ENCODE measurements at places on chromosomes 2 and 18.

GRCh38 chr2:54380670-54381069 lies 75.5 kb upstream of the SPTBN1 start:
- no peak for DNase-seq

DNA sequence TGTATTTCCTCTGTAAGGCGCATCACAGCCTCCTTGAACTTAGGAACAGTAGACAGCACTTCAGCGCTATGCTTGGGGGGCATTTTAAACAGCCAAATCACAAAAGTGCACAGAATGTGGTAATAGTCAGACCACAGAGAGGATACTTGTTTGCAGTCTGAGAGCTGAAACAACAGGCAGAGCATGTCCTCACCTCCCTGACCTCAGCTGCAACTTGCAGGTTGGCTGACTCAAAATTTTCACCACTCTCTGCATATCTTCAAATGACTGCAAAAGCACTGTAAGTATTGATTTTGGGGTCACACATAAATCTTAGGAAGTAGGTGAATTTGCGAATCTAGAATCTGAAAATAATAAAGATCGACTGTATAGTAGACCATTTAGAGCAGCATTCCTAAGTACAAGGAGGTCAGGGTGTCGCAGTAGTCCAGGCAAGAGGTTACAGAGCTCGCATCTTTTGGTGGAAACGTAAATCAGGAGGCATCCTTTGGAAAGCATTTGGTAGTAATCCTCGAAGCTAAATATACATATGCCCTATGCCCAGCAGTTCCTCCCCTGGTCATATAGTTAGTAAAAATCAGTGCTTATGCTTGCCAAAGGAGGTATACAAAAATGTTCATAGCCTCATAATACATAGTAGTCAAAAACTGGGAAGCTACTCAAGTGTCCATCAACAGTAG lies 108.2 kb upstream of the MYCN start:
- DNase-seq: no peak

GRCh38 chr2:138615257-138615656 lies 113.7 kb downstream of the SPOPL start:
- DNase-seq: peak; percentile 92

GRCh38 chr18:830315-830901 lies 18.4 kb upstream of the YES1 start:
- peak; percentile 72 for DNase-seq

- DNase-seq: peak; percentile 38
Observed at GRCh38 chr2:151999053-151999452, 99.8 kb downstream of the CACNB4 start.

- DNase-seq: no peak
Observed at GRCh38 chr18:64083916-64084315, 65.0 kb downstream of the LINC00305 start.

- no peak for DNase-seq
Observed at GRCh38 chr18:9435041-9435440, 40.3 kb upstream of the RALBP1 start.

GRCh38 chr2:127117603-127118002 lies 10.6 kb upstream of the BIN1 start:
- no peak for DNase-seq

DNA sequence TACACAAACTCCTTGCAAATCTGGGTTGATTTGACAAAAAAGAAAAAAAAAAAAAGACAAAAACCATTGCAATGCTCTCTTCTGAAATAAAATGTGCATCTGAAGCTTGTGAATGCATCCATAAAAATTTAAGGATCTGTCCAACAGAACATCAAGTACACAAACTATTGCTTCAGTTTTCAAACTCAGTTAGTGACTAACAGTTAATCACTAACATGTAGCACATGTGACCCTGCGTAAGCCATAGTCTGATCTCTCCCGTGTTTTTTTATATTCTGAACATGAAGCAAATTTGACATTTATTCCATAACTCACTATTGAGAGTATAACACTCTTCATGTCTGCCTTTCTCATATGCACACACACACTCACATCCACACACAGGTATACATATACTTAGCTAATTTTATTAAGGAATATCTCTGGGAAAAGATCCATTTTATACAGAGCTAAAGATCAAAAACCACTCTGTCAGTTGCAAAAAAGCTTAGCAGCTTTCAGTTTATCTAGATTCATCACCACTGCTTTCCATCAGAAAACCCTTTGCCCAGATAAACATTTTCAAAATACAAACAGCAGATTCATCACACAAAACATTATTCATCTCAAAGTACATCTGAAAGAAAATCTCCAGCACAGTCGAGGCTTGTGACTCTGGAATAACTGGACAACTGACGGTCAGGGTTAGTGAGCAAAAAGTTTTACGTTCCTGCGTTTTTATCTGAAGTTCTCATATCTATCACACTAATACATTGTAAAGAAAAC lies 1000.4 kb upstream of the ACVR2A start:
- DNase-seq: peak; percentile 90

DNA sequence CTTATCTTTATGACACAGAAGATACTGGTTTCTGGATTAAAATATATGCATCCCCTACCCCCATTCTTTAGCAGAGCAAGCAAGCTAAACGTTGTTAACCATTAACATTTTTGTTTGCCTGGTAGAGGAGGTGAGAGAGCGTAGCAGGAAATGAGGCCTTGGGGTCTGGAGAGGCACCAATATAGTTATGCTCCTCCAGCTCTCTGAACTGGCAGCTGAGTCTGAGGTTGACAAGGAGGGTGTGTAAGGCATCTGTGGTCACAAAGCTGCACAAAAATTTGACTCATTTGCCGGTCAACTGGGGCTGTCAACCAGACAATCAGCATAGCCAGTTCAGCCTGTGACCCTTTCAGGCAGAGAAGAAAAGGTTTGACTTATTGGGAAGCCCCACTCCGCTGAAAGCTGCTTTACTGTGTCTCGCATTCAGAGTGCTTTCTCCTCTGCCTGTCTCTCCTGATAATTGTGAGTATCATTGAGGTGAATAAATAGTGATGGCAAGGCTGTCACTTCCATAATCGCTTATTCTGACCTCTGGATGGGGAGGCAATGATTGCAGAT lies 647.5 kb upstream of the SETBP1 start:
- no peak for DNase-seq

DNA sequence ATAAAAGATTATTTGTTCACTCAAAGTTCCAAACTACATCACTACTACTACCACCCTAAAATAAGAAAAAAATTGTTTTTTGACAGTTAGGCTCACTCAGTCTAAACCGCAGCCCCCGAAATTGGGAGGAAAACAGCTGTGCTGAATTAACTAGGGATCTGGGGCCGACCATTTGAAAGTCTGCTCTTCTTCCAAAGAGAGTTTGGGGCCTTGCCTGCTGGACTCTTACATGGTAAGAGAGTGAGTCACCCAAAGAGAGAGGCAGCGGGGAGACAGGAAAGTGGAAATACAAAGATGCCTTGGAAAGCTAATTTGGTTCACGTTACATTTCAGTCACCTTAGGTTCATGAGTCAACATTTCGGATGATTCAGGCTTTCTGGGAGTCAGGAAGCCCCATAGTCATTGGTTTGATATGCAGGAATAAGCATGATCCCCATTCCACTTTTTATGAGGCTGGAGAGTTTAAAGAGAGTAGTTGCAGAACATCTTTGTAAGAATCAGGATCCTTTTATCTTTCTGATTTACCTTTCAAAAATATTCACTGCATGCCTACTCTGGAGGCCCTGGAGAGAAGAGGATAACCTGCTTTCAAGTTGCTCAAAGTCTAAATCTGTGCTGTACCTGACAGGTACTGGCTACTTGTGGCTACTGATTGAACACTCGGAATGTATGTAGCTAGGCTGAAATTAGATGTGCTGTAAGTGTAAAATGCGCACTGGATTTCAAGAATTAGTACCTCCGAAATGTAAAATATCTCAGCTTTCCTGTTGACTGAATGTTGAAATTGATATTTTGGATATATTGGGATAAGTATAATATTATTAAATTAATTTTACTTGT lies 995 bp upstream of the RTN4 start:
- DNase-seq: peak; percentile 100

DNA sequence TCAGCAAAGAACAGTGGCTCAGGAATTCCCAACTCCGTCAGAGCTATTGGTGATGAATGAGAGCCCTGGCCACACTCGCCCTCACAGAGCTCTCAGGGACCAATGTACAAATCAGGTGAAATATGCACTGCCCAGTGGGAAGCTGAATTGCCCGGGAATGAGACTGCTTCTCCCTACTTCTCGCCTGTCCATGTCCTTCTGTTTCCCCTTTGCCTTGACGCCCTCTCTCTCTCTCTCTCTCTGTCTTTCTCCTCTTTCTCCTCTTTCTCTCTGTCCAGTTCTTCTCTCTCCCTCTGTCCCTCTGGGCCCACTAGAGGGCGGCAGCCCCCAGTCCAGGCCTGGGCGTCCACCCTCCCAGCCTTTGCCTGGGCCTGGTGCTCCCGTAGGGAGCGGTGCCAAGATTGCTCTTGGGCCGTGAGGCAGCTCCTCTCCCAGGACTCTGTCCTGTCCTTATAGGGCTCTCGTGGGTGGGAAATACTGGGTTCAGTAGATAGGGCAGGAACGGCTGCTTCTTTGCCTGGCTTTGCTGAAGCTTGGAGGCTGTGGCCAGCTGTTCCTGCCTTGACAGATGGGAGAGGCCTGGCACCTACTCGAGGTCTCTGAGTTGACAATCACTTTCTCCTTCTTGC lies 28.4 kb upstream of the PUM2 start:
- peak; percentile 96 for DNase-seq

GRCh38 chr2:150513647-150514046 lies 26.2 kb upstream of the RND3 start:
- peak; percentile 43 for DNase-seq

DNA sequence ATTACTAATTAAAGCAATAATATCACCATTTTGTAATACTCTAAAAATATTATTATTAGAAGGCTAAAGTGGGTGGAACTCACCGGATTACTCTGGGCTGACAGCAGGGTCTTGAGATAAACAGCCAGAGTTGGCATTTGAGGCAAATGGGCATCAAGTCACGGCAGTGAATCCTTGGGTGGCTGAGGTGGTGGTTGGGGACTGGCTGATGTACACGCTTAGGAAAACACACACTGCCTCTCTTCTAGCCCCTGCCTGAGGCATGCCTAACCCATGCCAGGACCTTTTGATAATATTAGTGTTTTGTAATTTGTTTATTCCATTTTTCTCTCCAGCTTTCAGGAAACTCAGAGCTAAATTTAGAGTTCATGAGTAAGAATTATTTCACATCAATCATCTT lies 76.8 kb downstream of the ACKR3 start:
- no peak for DNase-seq

DNA sequence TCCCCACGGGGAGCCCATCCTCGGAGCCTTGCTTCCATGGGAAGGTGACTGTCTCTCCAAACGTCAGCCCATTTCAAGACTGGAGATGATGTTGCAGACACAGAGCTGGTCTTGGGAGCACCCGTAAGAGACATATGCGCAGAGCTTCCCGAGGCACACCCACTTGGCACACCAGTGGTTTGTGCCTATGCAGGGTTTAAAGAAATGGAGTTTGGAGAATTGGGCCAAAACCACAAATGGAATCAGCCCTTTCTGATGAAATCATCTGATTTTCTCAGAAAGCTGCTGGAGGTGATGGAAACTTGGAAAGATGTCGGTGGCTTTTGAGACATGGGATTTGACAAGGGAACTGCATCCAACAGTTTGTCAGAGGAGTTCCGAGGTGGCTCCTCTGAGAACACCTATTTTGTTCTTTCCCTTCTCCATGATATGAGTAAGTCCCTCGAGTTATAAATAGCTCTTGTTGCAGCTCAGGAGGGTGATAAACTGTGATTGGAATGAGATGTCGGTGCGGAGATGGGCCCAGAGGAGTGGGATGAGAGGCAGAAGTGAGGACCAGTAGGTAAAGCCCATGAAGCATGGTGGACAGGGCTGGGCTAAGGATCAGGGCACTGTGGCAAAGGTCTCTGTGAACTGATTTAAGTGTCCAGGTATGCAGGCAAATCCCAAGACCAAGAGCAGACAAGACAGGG lies 225.7 kb downstream of the ACKR3 start:
- no peak for DNase-seq

- no peak for DNase-seq
Observed at GRCh38 chr2:167353605-167354280, 465.5 kb downstream of the XIRP2 start.

DNA sequence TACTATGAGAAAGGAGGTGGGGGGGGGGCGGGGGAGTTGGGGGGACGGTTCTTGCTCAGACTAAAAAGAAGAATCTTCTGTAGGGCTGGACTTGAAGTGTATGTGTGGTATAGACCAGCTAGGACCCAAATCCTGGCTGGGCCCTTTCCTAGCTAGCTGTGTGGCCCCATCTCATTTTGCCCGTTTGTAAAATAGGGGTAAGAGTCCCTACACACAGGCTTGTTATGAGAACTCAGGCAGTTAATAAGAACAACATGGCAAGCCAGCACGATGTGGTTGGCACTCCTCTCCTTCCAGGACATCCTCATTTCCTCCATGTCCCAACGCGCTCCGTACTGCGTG lies 1.1 kb downstream of the EVA1A start:
- no peak for DNase-seq

- DNase-seq: no peak
Observed at GRCh38 chr2:102010902-102011301, 19.1 kb downstream of the IL1R2 start.

- peak; percentile 93 for DNase-seq
Observed at GRCh38 chr2:40279001-40279400, 172.9 kb downstream of the SLC8A1 start.

- peak; percentile 51 for DNase-seq
Observed at GRCh38 chr2:145090841-145091761, 571.2 kb upstream of the ZEB2 start.

- peak; percentile 10 for DNase-seq
Observed at GRCh38 chr2:69453475-69454129, 16.4 kb upstream of the NFU1 start.

DNA sequence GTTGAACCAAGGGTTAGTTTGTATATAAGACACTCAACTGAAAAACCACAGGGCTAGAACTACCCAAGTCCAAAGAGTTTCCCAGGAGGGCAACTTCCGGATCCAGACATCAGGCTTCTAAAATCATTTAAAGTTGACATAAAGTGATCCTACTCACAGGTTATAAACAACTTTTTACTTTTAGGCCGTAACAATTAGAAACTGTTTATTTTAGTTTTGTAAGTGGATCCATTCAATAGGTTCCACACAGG lies 454.6 kb downstream of the MEIS1 start:
- DNase-seq: no peak

DNA sequence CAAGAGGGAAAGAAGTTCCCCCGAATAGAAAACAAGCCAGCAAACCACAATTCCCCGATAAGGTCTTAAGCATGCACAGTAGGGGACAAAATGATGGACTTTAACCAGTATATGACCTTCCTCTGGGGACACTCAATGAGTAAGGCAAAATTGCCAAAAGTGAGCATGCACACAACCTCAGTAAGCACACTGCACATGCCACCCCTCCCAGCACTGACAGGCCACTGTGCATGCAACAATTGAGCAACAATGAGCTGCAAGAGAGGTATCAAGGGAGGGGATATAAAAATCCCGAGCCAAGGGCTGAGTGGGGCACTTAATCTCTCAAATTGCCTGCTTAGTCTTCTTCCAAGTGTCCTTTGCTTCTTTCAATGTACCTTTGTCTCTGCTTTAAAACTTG lies 935.8 kb upstream of the SLC39A10 start:
- DNase-seq: no peak

- DNase-seq: no peak
Observed at GRCh38 chr2:96353606-96354101, 18.1 kb downstream of the NCAPH start.

Measured in LHCN-M2 (cell line).